SJCRH30 (cell line): ENCODE measurements at places on chromosomes 3 and 15.

- DNase-seq, result no peak
Measured at GRCh38 chr3:59611649-59612443, 562.0 kb upstream of the CFAP20DC start.

- no peak for DNase-seq
Measured at GRCh38 chr15:89104172-89104564, 15.9 kb downstream of the ABHD2 start.

DNA sequence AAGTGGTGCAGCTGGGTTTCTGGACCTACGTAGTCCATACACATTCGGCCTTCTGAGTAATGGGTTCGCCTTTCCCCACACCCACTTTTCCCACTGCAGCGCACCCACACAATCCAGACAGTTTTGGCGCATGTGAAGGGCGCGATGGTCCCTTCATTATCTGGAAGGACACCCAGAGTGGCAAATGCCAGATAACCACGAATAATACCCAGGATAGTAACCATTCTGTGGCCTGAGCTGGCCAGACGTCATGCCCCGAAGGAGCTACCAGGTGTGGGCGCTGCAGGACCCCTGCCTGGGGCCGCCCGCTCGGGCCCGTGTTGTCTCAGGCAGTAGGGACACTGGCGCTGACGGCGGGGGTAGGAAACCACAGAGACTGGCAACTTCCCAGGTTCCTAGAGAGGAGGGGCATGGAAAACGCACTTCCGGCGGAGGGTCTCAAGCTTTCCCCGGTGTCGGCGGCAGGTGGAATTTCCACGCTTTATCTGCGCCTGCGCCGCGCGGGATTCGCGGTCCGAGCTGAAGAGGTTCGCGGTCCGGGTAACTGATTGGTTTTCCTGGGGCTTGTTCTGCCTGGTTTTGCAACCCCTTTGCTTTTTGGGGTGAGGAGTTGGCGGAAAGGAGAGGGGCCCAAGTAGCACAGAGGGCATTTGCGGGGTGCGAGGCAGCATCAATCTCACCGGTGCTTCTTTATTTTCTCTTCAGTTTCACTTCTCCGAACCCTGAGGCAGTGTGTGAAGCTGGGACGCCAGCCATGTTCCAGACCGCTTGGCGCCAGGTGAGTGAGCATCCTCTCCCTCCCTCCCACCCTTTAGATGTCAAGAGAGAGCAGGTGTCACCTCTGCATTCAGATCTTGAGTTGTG, at the start of gene ZNF620:
Gene ZNF620 (plus strand): TSS at position 441 of the 864 bp plus-strand sequence. CDS start 314 bp downstream, at position 755.
- peak; percentile 87 for DNase-seq

DNA sequence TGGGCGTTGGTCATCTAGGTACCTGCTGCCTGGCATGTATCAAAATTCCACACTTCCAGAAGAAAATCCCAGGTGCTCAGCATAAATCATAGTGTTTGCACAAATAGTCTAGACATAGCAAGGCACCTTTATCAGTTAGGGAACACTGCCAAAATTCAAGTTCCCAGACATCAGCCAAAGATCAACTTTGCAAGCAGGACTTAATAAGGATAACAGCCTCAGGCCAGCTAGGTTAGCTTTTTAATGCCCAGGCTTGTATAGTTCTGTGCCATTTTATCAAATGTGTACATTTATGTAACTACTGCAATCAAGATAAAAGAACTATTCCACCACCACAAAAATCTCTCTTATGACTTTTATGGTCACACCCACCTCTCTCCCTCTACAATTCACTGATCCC, 30.7 kb downstream of the DZIP3 start:
- no peak for DNase-seq

DNA sequence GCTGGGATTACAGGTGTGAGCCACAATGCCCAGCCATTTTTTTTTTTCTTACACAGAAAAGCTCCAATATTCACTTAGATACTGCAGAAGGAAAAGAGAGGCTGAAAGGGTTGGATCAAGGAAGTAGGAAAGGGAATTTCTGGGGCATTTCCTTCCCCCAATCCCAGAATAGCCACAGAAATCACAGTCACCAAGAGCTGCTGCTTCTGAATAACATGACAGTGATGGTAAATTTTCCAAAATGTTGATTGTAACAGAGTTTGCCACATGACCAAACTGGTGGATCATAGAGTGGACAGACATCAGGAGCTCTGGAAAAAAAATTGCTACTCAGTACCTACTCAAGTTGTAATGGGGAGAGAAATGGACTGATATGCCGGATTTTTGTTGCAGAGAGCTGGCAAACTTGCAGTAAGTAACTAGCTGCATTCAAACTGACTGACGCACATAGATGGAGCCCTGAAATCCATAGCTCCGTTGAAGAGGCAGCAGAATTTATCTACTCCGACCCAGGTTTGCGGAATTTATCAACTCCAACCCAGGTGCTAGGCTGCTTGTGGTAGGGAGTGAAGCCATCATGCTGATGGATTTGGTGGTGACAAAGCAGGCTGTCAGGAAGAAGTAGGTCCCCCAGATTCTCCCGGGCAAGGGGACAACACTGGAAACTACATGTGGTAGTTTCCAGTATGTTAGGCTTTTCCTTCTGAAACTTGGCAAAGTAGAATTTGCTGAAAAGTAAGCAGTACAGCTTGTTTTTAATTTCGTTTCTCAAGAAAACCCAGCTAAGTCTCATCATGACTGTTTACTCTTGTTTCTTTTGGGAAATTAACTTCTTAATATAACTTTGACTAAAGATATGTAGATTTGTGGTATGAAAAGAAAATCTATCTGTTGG, 10.5 kb upstream of the ADPGK start:
- DNase-seq, result no peak

DNA sequence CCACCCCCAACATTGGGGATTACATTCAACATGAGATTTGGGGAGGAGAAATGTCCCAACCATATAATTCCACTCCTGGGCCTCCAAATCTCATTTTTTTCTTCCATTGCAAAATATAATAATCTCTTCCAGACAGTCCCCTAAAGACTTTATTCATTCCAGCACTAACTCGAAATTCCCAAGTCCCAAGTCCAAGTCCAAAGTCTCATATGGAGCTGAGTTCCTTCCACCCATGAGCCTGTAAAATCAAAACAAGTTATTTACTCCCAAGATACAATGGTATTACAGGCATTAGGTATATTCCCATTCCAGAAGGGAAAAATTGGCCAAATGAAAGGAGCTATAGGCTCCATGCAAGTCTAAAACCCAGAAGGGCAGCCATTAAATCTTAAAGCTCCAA, 56.7 kb downstream of the P2RY1 start:
- no peak for DNase-seq

GRCh38 chr3:59247402-59247841, 197.6 kb upstream of the CFAP20DC start:
- no peak for DNase-seq

- no peak for DNase-seq
Measured at GRCh38 chr3:64083575-64083974, 60.3 kb upstream of the PSMD6 start.

GRCh38 chr3:34323517-34323916, 525.1 kb downstream of the PDCD6IP start:
- no peak for DNase-seq

DNA sequence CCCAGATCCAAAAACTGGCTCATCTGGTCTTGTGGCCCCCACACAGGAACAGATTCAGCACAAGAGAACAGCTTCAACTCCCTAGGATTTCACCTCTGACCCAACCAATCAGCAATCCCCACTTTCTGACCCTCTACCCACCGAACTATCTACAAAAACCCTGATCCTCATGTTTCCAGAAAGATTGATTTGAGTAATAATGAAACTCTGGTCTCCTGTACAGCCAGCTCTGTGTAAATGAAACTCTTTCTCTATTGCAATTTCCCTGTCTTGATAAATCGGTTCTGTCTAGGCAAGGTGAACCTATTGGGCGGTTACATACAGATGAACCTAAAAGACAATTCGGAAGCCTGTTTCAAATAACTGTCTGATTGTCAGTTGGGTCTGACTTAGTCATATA, 847.6 kb upstream of the ALCAM start:
- DNase-seq, result no peak

- no peak for DNase-seq
Measured at GRCh38 chr15:79296583-79296982, 14.1 kb downstream of the ANKRD34C start.

DNA sequence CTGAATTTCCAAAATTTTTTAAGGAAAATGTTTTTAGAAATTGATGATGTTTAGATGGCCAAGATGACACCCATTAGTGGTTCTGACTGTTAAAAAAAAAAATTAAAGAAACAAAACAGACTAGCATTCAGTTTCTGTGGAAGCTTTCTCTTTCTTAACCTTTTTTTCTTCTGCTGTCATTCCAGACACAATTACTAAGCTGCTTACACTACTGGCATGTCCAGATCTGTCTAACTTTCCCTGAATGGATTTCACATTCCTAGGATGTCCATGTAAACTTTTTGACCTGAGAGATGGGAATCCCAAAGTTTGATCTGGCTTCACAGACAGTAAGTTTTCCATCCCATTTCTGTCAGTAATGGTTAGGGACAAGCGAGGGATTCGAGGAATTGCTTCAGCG, 10.3 kb upstream of the MTMR10 start:
- no peak for DNase-seq

- DNase-seq, result peak; percentile 93
Measured at GRCh38 chr3:122793568-122794416, at the start of gene HSPBAP1. HSPBAP1 (minus strand) TSS chr3:122793831; CDS start chr3:122793680, 151 bp downstream.

DNA sequence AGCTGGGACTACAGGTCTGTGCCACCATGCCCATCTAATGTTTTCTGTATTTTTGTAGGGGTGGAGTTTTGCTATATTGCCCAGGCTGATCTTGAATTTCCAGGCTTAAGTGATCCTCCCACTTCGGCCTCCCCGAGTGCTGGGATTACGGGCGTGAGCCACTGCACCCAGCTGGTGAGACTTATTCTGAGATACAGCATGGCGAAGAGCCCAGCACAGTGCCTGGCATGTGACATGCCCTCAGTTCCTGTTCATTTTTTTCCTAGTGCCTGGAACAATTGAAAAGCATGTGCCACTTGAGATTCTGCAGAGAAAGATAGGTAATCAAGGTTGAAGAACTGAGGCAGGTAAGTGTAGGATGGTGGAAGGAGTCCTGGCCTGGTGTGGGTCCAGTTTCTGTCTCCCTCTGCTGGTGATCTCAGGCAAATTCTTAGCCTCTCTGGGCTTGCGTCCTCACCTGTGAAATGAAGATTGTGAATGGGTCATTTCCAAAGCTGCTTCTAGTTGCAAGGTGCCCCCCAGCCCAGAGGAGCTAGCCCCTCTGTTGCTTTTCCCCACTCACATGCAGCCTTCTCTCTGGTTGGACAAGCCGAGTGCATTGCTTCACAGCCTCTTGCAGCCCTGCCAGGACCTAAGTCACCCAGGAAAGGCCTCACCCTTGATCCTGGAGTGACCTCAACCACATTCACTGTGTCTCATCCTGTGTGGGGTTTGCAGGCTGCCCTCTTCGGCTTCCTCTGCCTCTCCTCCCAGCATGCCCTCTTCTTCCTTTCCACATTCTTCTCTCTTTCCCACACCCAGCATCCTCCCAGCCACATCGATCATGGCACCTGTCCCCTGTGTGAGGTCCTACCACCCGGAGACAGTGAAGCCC, 4.3 kb upstream of the RHCG start:
- DNase-seq, result no peak

GRCh38 chr15:81115054-81115939, 18.8 kb upstream of the CFAP161 start:
- DNase-seq, result no peak

DNA sequence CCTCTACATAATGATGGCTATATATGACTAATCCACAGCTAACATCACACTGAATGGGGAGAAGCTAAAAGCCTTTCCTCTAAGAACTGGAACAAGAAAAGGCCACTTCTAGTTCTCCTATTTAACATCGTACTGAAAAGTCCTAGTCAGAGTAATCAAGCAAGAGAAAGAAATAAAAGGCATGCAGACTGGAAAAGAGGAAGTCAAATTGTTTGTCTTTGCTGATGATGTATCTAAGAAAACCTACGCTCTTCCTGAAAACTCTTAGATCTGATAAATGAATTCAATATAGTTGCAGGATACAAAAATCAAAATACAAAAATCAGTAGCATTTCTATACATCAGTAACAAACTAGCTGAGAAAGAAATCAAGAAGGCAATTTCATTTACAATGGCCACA, 116.9 kb downstream of the TP63 start:
- no peak for DNase-seq

DNA sequence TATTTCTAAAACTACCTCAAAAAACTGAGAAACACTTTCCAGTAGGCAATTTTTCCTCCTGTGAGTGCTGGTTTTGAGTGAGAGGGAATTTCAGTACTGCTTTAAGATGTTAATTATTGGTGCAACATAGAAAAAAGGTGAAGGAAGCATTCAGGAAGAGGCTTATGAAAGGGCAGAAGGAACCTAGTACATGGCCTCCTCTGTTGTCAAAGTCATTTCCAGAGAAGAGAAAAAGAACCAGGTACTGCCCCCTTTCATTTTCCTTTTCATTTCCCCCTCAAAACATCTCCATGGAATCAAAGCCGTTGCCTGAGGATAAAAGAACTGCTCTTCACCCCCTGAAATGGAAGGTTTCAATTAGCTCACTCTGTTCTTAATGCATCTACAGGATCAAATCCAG, 19.8 kb downstream of the RARRES1 start:
- DNase-seq, result no peak

- DNase-seq, result no peak
Measured at GRCh38 chr15:38476120-38476519, 22.2 kb downstream of the FAM98B start.

- no peak for DNase-seq
Measured at GRCh38 chr3:132749786-132750185, 27.6 kb upstream of the NPHP3 start.

DNA sequence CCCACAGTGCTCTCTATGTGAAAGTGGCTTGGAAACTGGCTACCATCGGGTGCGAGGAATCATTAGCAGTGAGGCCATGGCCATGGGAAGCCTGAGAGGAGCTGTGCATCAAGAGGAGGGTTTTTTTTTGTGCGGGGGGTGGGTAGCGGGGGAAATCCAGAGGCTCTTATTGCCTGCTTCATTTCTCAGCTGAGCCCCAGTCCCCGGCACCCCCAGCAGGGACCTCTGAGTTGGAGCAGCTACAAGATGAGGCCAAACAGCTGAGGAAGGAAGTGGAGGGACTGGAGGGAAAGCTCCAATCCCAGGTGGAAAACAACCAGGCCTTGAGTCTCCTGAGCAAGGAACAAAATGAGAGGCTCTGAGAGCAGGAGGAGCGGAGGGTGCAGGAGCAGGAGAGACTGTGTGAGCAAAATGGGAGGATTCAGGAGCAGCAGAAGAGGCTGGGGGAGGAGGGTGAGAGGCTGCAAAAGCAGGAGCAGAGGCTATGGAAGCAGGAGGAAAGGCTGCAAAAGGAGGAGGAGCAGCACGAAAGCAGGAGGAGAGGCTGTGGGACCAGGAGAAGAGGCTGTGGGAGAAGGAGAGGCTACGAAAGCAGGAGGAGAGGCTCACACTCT, 76.7 kb downstream of the ADAMTS7 start:
- no peak for DNase-seq
